ENCODE measurements at places on chromosomes 6 and 20.

DNA sequence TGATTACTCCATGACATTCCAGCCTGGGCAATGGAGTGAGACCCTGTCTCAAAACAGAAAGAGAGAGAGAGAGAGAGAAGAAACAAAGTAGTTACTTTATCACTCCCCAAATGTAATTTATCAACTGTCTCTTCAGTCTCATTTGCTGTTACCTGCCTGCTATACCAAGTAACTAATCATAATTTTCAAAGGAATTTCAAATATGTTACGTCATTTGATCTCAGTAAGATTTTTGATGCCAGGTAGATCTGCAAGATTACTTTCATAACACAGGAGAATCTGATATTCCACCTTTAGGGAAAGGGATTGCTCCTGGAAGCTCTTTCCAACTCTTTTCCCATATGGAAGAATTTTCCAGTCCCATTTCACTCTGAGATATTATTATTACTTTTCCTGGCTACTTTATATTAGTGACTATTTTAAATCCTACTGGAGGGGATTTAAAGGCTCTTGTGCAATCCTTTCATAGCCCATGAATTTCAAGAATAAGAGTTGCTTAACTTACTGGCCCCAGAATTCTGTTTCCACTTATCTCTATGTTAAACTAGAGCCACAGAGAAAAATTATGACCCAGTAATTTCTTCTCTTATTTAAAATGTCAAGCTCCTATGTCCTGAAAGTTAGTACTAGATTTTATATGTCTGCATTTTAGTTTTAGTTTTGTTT is 390.2 kb upstream of the FLRT3 start:
- no peak for DNase-seq

GRCh38 chr6:66993272-66993671 is 1286.2 kb upstream of the EYS start:
- DNase-seq, result peak; percentile 71

DNA sequence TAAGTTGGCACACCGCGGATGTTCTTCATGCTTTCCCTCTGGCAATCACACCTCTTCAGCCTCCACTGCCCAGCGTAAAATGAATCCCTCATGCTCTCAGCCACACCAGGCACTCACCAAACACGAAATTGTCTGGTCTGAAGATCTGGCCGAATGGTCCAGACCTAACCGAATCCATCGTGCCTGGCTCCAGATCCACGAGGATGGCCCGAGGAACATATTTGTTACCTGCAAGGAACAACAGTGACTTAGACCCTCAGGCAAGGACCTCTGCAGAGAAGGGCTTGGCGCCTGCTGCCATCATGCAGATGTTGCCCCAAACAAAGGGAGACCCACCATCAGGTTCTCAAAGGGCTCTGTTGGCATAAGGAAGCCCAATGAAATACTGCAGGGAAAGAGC is 1.4 kb downstream of the TUBB2B start:
- no peak for DNase-seq

DNA sequence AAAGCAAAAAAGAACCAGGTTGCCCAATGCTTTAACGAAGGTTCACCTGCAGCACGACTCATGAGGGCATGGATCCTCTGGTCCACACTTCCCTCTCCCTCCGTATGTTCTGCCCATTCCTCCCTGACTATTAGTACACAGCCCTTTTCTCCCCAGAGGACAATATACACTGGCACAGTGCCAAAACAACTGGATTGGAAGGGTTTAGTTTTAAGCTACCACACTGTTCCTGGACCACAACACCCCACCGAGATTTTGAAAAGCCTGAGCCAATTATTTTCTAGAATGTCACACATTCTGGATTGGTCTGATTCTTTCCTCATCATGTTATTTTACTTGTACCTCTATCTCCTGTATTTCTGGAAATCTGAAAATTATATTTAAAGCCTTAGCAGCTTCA is 2.9 kb upstream of the AKAP7 start:
- DNase-seq, result no peak

DNA sequence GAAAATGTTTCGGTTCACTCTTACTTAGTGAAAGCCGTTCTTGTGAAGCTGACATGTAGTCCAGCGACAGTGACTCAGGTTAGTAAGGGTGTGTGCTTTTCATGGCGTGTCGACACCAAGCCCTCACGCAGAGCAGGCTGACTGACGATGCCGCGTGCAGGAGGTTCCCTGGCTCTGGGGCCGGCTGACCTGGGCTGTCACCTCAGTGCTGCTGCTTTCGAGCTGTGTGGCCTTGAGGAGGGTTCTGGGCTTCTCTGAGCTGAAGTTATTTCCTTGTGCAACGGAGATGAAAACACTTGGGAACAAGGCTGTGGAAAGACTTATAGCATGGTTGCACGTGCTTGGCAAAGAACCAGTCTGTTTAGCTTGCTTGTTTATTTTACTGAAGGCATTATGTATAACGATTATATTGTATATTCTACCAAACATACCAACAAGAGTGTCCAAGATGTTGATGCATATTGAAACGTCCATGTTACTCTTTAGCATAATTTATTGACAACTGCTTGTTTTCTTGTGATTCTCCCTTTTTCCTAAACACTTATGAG is 59.2 kb downstream of the PHACTR3 start:
- no peak for DNase-seq

DNA sequence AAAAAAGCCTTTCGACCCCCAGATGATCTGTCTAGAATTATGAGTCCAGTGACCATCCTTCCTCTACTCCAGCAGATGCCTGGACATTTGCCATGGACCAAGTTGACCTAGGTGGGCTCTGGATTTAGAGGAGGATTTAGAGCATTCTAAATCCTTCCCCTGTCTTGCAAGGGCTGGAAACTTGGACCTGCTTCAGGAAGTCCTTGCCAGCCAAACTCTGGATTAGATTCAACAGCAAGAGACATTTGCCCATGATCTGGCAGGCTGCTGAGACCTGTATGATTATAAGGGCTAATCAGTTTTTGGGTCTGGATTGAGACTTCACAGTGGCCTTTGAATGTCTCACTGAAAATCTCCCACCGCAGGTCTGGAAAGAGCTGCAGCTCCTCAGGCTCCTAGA is 13.1 kb upstream of the HDGFL1 start:
- DNase-seq, result no peak

DNA sequence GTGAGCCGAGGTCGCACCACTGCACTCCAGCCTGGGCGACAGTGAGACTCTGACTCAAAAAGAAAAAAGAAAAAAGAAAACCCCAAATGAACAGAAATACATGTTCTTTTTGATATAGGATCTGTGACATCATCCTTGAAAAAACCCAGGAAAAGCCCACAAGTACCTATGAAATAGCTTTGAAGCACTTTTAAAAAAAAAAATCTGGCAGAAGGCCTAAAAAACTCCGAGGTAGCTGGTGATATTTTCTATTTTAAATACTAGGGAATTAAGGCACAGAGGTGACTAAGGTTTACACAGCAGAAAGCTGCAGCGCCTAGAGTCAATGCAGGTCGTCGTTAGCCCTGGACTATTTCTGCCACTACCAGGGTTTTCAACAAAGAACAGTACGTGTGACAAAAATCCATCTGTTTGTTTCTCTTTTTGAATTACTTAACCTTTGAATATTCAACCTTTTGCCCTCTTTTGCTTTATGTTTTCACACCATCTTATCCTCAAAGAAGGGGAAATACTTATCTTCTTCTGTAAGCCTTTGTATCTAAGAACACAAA is 39.4 kb upstream of the EEF1A1 start:
- no peak for DNase-seq

DNA sequence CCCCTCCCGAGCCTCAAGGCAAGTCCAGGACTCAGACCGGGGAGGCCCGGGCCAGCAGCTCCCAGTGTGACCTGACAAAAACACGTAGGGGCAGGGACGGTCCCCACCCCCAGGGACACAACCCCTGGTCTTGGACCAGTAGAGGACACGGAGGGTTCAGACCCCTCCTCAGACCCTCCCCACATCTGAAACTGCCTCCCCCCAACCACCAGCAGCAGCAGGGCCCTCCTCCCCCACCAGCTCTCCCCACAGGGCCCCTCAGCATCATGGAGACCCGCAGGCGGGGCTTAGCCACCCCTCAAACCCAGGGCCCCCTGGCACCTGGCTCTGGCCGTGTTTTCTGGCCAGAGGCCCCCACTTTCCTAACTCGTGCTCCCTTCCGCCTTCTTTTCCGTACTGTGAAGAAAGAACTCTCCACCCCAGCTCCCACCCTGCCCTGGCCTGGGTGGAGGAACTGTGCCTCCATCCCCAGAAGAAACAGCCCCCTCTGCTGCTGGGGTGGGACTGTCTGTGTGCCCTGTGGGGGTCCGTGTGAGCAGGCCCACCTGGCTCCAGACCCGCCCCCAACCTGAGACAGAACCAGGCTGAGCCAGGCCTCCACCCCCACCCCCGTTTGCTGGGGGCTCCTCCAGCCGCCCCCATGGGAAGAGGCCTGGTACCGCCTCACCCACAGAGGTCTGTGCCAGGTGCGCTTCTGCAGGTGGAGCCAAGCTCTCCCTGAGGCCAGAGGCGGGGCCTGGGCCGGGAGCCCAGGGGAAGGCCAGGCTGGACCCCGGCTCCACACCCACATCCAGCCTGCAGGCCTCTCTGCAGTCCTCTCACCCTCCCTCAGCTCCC is 39.0 kb upstream of the MDFI start:
- DNase-seq, result no peak

- DNase-seq, result no peak
Observed at GRCh38 chr6:170283212-170284081, 7.4 kb downstream of the DLL1 start.

- no peak for DNase-seq
Observed at GRCh38 chr20:35387334-35387733, 24.4 kb downstream of the UQCC1 start.

DNA sequence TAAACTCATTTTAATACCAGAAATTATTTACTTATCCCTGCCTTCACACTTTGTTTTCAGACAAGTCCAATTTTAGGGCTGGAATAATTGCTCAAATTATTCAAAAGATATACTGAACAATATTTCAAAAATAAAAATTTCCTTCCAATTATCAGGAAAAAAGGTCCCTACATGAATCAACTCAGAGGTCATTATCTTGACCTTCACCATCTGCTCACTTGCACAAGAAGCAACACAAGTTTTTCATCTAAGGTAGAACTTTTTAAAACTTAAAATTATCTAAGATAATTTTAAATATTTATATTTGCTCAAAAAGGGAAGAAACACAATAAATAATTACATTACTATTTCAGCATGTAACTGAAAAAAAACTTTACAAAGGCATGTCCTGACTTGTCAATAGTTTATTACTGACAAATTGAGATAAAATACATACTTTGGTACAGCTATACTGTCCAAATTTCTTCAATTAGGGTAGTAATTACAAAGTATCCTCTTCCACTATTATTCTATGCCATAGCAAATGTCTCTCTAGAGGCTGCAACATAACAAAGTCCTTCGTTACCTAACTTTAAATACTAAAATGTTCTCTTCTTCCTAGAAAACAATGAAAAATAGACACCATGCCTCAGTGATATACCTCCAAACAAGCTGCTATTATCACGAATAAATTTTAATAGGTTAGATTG is 2.4 kb downstream of the CEP85L start:
- DNase-seq, result no peak

GRCh38 chr6:145212813-145213212 is 522.5 kb downstream of the EPM2A start:
- DNase-seq, result no peak

GRCh38 chr6:169921853-169922824 is 170.7 kb downstream of the ERMARD start:
- DNase-seq, result no peak

DNA sequence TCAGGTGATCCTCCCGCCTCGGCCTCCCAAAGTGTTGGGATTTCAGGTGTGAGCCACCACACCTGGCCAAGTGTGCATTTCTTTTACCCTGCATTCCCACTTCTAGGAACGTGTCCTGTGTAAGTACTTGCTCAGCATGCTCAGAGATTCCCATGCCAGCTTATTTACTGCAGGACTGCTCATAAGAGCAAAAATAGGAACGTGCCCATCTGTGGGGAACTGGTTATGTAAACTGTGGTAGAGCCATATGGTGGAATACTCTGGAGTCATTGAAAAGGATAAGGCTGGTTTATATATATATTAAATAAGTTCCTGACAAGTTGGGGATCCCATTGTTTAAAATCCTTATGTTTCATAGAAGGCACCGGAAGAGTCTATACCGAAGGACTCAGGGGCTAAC is 38.2 kb upstream of the FANCE start:
- no peak for DNase-seq

GRCh38 chr6:16436550-16436949 is 198.2 kb downstream of the GMPR start:
- DNase-seq, result no peak

DNA sequence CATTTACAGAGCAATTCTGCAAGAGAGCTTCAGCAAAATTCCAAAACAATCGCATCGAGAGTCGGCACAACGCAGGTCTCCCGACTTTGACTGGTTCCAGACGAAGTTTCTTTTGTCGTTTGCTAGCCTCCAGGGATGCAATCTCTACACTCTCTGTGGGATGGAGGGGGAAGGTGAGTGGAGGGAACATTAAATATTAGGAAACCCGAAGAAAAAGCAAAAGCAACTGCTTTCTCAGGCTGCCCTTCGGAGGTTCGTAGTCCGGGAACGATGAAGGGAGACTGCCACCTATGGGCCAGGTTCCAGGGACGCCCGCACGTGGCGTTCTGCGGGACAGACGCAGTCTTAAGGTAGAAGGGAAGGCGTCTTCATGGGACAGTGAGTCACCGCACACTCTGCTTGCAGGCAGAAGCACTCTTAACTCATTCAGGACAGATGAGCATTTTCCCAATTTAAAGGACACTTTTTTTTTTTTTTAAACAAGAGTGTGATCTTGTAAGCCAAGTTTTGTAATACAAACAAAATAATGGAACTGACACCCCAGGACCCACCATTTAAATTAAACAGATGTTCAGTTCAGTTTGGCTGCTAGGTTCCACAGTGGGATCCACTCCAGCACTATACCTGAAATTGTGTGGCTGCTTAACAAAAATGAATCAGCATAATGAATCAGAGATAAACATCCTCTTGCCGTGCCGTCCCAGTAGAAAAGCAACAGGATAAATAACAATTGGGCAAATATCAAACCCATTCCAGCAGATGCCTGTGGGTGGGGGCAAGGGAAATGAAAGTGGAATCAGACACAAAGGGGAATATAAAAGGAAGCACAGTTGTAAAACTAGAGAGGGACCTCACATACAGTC is 65.8 kb upstream of the ARMC2 start:
- DNase-seq, result peak; percentile 94

- DNase-seq, result no peak
Observed at GRCh38 chr6:142740449-142740848, 204.5 kb downstream of the HIVEP2 start.

DNA sequence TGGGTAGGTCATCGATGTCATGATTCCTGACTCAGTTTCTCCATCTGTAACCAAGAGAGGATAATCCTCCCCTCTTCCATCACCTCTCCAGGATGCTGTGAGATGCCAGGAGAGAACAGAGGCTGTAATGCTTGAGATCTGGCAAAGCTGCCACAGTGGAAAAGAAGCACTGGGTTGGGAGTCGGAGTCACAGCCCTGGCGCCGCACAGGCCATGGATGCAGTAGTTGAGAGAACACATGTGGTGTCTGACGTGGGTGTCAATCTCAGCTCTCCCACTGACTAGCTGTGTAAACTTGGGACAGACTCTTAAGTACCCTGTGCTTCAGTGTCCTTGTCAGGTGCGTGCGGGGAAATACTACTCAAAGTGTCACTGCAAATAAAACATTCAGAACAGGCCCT is 47.3 kb downstream of the LRFN2 start:
- DNase-seq, result no peak

GRCh38 chr20:44747166-44748004 is 1.7 kb downstream of the KCNK15 start:
- peak; percentile 85 for DNase-seq
